ENCODE measurements at places on chromosomes 16 and 17.

DNA sequence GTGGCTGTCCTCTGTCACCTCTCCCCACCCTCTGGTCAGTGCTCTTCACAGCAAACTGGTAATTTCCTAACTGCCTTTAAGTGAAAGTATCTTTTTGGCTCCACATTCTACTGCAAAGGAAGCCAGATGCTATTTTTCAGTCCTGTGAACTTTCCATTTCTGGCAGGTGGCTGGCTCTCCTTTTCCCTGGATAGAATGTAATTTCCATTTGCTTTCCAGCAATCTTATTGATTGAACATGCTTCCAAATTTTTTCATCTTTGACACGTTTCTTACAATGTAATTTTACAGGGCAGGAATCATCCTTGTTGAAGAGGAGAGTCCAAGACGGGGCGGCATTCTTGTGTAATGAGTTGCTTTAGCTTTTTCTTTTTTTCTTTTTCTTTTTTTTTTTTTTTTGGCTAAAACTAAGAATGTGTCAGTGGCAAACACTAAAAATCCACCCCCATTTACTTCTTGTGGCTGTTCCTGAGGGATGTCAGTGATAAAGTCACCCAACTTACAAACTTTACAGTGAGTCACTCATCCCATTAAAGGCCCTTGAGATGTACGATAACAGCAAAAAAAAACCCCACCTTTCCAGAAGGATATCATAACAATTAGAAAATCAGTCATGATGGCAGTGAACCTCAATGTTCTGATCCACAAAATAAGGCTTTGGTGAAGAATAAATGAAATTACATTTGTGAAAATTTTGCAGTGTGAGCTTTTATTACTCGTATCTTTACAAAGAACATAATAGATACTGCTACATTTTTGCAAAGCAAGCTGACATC lies 29.4 kb upstream of the PRKCA start:
- no peak for DNase-seq

DNA sequence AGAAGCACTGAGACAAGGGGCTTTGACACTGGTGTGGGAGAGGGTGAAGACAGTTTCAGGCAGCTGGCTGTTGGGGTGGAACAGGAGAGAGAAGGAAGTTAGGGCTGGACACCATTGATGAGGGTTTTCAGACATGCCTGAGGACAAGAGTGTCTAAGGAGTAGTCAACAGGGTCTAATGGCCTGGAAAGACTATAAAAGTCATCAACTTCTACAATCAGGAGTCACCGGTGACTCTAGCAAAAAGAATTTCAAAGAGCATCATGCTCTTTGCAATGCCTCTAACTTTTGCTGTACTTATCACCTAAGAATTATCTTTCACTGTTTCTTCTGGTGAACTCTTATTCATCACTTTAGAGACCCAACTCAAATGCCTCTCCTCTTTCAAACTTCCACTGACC lies 213.9 kb downstream of the C16orf78 start:
- DNase-seq: no peak

DNA sequence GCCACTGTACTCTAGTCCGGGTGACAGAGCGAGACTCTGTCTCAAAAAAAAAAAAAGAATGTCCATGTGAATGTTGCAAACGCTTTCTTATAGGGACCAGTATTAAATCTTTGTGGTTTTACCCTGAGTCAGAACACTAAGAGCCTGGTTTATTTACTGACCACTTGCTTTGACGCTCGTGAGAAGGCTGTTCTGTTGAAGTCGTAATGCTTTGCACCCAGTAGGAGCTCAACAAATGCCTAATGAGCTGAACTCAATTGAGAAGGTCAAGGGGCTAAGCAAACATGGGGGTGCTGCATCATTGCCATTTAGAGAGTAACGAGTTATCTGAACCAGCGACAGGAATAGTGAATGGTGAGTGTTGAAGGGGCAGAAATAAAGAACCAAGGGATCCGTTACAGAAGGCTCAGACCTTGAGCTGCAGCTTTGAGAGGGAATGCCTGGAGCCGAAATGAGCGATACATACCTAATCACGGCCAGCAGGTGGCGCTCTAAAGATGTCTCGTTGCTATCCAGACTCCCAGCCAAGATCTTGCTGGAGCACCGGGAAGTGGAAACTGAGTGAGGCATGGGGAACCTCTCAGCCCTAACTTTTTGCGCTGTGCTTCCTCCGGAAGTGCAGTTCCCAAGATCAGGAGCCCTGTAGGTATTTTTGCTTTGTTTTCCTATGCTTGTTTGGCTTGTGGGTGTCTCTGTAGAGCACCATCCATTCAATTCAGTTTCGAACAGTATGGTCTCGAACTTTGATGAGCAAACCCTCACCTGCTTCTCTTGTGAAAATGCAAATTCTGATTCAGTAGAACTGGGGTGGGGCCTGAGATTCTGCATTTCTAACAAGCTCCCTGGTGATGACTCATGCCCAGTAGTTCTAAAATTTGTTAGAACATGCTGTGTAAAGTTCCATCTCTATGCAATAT lies 12.6 kb upstream of the RNF222 start:
- peak; percentile 47 for DNase-seq

GRCh38 chr16:28473714-28474265 lies 1.7 kb upstream of the NPIPB7 start:
- no peak for DNase-seq

- no peak for DNase-seq
These were observed 13.5 kb upstream of the MYH10 start for GRCh38 chr17:8643855-8644506.

- DNase-seq: no peak
These were observed 171.8 kb downstream of the WSCD1 start for GRCh38 chr17:6241996-6242395.

GRCh38 chr17:32276171-32276601 lies 10.6 kb downstream of the RHBDL3 start:
- DNase-seq: no peak

DNA sequence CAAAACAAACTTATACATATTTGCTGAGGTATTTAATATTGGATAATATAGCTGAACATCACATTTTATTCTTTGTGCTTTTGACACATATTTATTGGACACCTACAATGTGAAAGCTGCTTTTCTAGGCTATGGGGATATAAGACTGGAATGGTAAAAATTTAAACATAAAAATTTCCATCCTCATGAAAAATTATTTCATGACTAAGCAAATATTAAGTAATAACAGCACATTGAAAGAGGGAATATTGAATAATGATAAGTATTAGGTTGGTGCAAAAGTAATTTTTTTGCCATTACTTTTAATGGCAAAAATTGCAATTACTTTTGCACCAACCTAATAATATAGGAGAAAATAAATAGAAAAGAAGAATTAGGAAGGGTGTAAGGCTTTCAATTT lies 972.5 kb upstream of the CDH8 start:
- no peak for DNase-seq

DNA sequence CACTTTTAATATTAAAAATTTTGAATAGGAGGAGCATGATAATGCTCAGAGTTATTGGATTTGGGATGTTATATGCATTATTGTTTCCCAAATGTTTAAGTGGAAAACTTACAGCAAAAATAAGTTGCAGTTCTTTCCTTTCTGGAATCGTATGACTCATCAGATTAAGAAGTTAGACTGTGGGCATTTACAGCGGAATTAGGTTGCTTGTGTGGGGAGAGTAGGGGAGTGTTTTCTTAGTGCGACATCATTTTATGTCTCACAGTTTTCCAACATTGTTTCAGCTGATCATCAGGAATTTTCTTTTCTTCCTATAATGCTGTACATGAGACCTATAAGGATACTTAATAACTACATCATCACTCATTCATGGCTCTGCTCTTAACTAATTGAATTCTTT lies 1631.8 kb downstream of the CDH8 start:
- no peak for DNase-seq

DNA sequence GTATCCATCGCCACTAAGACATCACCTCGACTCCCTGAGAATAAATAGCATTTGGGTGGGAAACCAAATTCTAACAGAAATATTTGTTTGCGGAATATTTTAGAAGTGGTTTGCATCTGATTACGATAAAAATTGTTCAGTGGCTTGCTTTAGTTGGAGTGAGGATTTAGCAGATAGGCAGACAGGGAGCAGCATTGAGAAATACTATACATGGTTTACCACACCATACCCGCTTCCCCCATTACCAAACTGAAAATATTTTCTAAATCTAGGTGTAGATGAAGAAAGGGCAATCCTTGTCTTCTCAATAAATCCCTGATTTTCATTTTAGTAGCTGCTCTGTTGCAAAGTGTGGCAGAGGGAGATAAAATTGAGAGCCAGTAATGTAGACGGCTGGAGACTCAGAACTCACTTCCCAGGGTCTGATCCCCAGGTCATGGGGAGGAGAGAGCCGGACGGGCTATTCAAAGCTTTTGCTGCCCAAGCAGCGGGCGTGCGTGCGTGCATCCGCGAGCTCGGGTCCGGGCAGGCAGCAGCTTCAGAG lies 808 bp upstream of the BAHCC1 start:
- DNase-seq: no peak

DNA sequence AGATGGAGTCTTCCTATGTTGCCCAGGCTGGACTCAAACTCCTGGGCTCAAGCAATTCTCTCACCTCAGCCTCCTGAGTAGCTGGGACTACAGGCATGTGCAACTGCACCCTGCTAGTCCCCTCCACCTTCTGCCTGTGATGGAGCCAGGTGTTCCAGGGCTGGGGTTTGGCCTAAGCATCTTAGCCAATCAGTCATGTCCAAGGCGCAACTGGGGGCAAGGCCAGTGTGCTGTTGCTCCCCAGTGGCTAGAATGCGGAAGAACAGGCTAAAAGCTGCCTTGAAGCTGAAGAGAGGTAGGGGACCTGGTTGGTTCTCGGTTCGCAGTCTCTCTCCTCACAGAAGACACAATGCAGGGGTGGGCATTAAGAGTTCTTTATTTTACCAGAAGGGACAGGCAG lies 18.6 kb downstream of the FLOT2 start:
- no peak for DNase-seq

DNA sequence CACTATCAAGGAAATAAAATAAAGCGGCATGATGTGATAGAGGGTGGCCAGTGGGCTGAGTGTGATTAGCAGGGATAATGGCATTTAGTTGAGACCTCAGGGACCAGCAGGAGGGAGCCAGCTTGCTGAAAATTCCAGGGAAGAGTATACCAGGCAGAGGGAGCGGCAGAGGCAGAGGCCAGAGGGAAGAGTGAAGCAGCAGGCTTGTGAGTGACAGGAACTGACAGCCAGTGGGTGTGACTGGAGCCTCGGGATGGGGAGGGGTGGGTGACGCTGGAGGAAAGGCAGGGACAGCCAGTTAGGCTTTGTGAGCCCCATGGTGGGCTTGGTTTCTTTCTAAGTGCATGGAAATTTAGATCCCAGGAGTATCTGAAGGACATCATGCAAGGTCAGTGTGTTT lies 209.7 kb upstream of the CACNG3 start:
- no peak for DNase-seq

GRCh38 chr16:20074099-20074991 lies 655 bp upstream of the GPR139 start:
- DNase-seq: no peak

DNA sequence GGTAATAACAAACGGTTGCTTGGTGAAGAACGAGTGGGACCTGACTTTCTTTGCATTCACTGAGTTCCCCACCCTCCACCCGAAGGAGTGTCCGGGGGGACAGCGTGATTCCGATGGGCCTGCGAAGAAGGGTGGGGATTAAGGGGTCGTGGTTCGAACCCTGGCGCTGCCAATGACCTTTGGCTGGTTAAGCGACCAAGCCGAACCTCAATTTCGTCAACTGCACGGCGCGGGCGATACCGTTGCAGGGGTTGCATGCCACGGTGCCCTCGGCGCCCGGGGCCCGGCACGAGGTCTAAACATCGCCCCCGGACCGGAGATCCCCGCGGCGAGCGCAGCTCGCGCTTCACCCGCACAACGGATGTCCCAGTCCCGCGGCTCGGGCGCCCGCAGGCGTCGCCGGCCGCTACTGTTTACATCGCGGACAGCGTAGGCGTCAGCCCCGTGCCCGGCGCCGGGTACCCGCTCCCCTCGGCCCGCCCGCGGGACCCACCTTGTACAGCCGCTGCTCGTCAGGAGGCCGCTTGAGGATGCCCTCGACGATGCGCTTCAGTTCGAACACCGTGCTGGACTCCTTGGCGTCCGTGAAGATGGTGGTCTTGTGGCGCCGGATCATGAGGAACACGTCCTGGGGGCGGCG lies 460 bp downstream of the ELOB start:
- DNase-seq: no peak

- DNase-seq: no peak
These were observed 7.0 kb downstream of the ATPAF2 start for GRCh38 chr17:18031955-18032354.

GRCh38 chr17:26773189-26774188 lies 520.4 kb upstream of the WSB1 start:
- no peak for DNase-seq

- no peak for DNase-seq
These were observed 14.4 kb downstream of the METTL9 start for GRCh38 chr16:21613781-21614180.

DNA sequence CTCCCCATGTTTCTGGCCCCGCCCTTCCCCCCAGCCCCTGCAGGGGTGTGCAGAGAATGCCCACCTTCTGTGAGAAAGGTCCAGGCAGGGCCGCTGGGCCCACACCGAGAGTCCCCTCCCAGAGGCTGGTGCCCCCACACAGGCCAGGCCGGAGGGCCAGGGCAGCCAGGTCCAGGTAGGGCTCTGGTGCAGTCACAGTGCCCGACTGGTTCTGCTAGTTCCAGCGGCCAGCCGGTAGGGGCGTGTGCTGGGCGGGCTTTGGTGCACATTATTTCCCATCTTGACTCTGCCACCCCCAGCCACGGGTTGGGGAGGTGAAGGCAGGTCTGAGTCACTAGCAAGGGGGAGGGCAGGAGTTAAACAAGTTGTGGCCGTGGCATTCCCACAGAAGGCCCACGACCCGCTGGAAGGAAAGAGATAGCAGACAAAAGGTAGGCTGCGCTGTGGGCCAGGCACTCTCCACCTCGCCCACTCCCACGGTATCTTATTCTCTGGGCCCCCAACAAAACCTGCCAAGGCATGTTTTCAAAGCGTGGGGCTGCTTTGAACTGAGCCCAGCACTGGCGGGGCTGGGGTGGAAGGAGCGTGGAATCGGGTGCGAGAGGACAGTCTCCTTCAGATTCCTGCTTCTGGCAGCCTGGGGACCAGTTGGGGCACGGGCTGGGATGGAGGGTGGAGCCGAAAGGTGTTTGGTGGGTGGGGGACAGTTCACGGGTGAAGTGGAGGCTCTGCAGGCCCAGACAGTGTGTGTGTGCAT lies 1.9 kb downstream of the EPN3 start:
- no peak for DNase-seq

- no peak for DNase-seq
These were observed 3.2 kb upstream of the SAMD14 start for GRCh38 chr17:50133028-50133768.

- DNase-seq: no peak
These were observed 16.3 kb upstream of the RFFL start for GRCh38 chr17:35079547-35080423.

GRCh38 chr17:51434434-51435170 lies 174.3 kb downstream of the UTP18 start:
- no peak for DNase-seq

- DNase-seq: no peak
These were observed 44.1 kb downstream of the SLC7A5 start for GRCh38 chr16:87824991-87825841.

- DNase-seq: no peak
These were observed 585.1 kb upstream of the CDH5 start for GRCh38 chr16:65781363-65781762.

Data from activated CD8-positive, alpha-beta memory T cell treated with anti-CD3 and anti-CD28 coated beads for 1 hour (primary cell).